ENCODE measurements at places on chromosomes 4 and X. TPM values are rescaled to one million over a fixed set of nuclear protein-coding genes. Genes with fewer than 3 reads are reported as not detected.

GRCh38 chrX:109299091-109299490, 182.8 kb downstream of the GUCY2F start:
- no peak for DNase-seq

DNA sequence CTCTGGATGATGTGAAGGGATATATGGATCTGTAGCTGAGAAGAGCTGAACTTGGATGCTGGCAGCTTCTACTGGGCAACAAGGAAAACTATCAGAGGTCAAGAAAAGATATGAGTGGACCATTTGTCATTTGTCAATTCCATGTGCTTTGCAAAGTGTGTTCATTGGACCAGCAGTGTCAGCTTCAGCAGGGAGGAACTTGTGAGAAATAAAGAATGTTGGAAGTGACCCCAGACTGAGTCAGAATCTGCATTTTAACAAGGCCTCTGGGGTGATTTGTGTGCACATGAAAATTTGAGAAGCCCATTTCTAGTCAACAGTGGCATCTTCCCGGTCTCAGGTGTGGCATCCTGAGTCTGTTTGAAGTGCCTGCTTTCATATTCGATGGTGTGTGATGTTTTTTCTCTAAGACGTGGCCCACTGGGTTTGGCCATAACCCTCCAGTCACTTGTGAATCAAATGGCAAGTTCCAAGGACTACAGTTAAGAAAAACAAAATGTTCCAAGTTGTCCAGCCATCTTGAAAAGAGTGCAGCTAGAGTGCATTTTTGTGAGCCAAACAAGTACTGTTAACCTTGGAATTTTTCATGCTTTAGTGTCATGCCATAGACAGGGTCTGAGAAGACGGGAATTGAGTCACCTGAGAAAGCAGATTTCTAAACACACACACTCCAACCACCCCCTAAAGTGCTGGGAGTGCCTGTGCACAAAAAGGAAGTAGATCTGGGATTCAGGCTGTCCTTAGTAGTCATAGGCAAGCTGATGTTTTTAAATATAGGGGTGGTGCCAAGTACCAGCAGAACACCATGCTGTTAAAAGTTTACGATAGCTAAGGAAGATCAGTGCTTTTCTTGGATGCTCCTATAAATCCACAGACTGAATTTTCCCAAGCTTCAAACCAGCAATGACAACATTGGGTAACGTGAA, 26.4 kb downstream of the GPM6B start:
- no peak for DNase-seq

DNA sequence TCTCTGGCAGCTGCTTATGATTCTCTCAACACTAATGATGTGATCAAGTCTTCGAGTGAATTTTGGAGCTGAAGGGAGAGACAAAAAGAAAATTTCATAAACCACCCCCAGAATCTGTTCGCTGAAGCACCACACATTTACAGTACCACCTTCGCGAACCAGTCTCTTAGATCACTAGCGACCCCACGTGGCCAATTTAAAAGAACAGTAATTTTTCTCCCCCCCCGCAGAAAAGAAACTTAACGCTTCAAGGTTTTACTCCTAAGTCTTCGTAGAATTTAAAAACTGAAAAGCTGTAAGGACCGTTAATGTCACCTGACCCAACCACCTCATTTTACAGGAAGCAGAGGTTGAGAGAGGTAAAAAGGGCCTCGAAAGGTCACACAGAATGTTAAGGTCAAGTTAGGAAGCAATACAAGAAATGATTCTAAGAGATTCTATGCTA, 187.5 kb downstream of the QDPR start:
- peak; percentile 44 for DNase-seq

GRCh38 chrX:72498782-72499181, 73.9 kb downstream of the HDAC8 start:
- no peak for DNase-seq

- DNase-seq: no peak
Measured at GRCh38 chr4:36255577-36255976, 11.3 kb upstream of the ARAP2 start.

GRCh38 chr4:133624744-133625143, 475.6 kb downstream of the PCDH10 start:
- peak; percentile 7 for DNase-seq

GRCh38 chr4:16449406-16449805, 223.1 kb upstream of the TAPT1 start:
- no peak for DNase-seq

GRCh38 chr4:112852601-112853000, 196.9 kb upstream of the ANK2 start:
- DNase-seq: no peak

- DNase-seq: no peak
Measured at GRCh38 chr4:126890383-126890782, 742.4 kb upstream of the INTU start.

DNA sequence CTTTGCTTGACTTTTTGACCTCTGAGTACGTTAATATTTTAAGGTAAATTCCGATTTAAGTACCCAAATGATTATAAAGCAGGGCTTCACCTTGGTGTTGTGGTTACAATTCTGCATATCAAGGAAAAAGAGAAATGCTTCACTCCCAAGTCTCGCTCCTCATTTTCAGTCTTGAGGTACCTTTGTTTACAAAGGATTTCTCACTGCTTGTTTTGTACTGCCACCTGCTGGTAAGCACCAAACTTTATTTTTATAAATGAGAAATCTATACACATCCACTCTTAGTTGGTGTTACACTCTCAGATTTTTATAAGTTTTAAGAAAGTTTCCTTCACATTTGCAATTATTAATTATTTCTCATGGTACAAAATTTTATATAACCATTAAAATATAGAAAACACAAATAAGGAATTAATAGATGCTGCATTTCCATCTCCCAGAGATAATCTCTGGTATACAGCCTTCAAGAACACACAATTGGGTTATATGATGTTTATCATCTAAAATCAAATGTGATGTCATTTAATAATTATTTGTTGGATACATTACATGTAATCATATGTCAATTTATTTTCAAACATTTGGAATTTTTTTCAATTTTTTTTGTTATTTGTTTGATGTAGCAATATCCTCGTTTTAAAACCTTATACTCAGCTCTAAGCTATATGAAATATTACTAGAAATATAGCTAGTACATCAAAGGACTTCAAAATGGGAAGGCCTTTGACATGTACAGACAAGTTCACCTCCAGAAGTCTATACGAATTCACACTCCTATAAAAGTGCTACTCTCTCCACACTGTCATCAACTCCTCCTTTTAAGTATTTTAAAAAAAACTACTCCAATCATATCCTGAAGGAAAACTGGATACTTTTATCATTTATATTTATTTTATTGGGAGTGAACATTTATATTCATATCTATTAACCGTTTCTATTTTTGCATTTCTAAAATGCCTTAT, 179.9 kb downstream of the KCNIP4 start:
- peak; percentile 28 for DNase-seq

The GPC4 gene
- total RNA-seq: 21.1 TPM

The TMPRSS11F gene
- total RNA-seq: not detected

- no peak for DNase-seq
Measured at GRCh38 chr4:39020130-39020529, 12.1 kb downstream of the TMEM156 start.

The GPRASP2 gene
- 20.9 TPM for total RNA-seq

The MSANTD1 gene
- total RNA-seq: 1.2 TPM

- no peak for DNase-seq
Measured at GRCh38 chr4:122584519-122584918, 36.3 kb downstream of the IL21 start.

DNA sequence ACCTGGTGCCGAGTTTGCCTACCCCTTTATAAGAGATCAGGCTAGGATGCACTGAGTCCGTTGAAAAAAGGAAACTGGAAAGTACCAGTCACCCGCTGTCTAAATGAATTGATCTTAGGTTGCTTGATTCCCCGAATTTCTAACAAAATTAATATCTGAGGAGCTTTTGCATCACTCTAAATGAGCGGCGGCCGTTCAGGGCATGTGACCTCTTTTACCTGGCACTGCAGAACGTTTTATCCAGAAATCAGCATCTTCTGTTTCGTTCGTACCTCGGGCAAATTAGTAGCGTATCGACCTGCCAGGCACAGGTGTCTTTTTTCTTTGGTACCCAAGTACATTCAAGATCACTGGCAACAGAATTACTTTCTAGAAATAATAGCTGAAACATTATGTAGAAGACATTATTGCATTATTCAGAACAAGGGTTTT, 876 bp downstream of the KLHL2 start:
- no peak for DNase-seq

DNA sequence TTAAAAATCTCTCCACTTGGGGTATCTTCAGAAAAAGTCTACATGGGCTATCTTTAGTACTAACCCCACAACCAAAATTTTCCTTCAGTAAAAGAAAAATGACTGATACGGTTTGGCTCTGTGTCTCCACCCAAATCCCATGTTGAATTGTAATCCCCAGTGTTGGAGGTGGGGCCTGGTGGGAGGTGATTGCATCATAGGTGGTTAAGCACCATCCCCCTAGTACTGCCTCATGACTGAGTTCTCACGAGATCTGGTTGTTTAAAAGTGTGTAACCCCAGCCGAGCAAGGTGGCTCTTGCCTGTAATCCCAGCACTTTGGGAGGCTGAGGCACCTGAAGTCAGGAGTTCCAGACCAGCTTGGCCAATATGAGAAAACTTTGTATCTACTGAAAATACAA, 66.8 kb downstream of the USP46 start:
- DNase-seq: no peak

- DNase-seq: no peak
Measured at GRCh38 chr4:16884673-16885460, 13.6 kb downstream of the LDB2 start.

DNA sequence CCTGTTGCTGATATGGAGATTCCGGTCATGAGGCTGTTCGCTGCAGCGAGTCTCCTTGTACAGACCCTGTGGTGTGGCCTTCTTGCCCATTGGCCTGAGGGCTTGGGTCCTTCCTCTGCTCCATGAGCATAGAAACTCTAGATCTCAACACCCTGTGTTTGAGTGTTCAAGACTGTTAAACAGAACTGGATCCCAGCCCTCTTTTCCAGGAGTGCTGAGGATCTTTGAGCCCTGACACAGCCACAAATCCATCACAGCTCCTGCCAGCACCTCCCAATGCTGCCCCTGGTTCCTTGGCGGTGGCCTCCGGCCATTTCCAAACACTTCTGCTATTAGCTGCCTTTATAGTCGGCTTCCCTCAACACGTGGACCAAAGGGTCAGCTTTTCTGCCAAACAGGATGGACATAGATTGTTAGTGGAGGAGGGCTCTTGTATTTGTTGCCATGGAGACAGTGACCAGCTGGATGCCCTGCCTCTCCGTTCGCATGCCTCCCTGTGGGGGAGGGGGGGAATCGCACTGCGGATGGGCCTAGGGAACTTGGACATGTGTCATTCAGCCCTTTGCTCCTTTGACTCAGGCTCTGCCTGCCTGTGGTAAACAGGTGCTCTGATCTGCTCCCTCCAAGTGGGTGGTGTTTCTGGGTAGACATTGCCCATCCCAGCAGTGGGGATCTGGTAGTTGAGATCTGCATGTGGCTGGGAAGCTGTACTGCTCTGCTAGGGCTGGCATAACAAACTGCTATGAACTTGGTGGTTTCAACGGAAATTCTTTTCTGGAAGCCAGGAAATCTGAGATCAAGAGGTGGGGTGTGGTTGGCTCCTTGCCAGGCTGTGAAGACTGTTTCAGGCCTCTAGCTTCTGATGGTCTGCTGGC, 6.9 kb upstream of the WDR1 start:
- DNase-seq: peak; percentile 49

The NAP1L3 gene
- 34.6 TPM for total RNA-seq

GRCh38 chrX:140767646-140768045, 58.1 kb downstream of the LINC00632 start:
- DNase-seq: no peak

- no peak for DNase-seq
Measured at GRCh38 chr4:12595489-12595888, 888.7 kb downstream of the RAB28 start.

DNA sequence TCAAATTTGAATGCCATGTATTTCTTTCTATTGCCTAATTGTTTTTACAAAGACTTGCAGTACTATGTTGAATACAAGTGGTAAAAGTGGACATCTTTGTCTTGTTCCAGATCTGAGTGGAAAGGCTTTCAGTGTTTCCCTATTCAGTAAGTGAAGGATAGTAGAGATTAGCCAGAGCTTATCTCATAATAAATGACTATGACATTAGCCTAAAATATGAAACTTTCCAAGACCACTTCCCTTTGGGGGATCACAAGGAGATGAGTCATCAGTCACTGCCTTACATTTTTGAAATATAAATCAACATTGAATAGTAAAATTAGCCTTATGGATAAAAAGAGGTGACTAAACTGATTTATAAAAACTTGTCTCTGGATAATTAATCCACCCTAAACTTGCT, 554.1 kb upstream of the MAGEB2 start:
- no peak for DNase-seq

DNA sequence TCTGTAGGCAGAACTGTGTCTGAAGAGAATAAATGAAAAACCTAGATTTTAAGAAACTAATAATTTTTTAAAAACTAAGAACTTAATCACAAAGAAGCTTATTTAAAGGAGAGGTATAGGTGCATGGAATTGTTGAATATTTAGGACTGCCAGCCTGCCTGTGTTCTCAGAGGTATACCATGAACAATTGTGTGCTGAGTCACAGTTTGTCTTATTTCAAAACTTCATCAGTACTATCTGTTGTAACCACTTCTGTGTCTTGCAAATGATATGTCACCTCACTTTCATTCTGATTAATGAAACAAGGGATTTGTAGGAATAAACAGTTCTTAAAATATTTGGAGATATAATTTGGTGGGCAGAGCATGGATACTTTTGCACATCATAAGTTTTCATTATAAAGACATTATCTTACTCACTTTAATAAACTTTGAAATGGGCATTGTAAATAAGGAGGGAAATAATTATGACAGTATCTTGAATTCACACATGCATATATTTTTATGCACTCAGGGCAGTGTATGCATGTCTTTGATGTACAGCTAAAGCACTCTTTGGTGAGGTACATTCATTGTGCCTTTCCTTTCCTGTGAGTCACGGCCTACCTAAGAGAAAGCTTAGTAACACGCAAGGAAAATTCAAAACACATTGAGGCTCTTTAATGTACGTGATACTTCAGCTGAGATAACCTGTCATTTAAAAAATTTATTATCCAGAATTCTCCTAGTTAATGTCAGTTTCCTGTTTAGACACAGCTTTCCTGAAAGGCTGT, 31.7 kb downstream of the STOX2 start:
- DNase-seq: no peak

GRCh38 chrX:132184871-132185270, 34.4 kb downstream of the RAP2C start:
- DNase-seq: no peak

- no peak for DNase-seq
Measured at GRCh38 chr4:177293208-177294033, 16.3 kb upstream of the NEIL3 start.

DNA sequence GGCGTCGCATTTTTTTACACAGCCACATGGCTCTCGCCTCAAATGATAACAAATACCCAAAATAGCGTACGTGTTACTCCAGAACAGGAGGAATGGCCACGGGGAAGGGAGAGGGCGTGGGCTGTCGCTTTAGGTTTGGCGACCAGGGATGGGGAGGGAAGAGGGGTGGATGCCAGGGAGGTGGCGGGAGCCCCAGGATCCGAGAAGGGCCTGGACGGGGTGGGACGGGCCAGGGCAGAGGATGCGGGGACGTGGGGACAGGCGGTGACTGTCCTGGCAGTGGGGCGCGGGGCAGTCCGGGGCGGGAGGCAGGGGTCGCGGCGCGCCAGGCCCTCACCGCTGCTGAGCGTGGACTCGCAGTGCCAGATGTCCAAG, 631 bp downstream of the TMEM47 start:
- peak; percentile 13 for DNase-seq

GRCh38 chrX:13684361-13684760, 4.6 kb upstream of the RAB9A start:
- DNase-seq: no peak

- DNase-seq: no peak
Measured at GRCh38 chr4:14375816-14376215, 626.5 kb upstream of the CPEB2 start.

The FRG2 gene
- not detected for total RNA-seq

The ARHGAP4 gene
- 10.2 TPM for total RNA-seq

The TRIM61 gene
- 0.27 TPM for total RNA-seq

The GPRIN3 gene
- 0.70 TPM for total RNA-seq

Data from neural crest cell (in vitro differentiated cells).